RWPE2 (cell line): ENCODE measurements at places on chromosomes 5 and 9.
A peak's percentile ranks its signal among the peaks of the same experiment; 100 is the strongest.

DNA sequence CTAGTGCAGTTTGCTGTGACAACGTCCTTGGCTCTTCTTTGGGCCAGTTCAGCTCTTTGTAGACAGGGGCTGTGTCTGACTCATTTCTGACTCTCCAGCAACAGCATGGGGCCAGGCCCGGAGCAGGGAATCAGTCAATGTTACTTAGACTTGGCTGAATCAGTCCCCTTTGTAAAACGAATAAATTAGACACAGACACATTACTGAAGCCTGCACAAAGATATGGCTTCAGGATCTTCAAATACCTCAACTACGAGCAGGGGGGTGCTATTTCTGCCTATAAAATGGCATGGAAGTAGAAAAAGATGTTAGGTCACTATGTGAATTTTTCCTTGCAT, 204.7 kb downstream of the TTLL11 start:
- DNase-seq = no peak

DNA sequence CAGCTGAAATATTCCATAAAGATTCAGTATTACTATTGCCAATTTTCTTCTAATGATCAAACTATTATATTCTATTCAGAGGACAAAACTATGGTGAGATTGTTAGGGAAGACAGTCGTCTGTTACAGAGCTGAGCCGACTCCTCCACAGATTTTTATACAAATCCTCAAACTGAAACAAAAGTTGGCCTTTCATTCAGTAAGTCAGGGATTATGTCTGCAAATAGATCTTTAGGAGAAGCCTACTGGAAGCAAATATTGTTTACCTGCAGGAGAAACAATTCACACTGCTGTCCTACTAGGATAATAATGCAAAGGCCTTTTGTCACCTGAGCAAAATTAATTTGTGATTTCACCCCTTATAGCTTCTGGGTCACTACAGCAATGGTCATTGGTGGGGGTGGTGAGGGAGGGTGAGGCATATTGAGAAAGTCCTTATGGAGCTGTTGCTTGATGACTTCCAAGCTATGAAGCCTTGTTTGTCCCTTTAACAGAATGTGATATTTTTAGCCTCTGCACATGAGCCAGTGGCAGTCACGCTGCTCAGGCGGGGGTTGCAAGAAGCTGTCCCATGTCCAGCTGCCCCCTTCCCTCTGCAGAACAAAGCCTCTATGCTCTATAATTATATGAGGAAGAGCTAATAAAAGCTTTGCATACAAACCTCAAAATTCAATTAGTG, 200.5 kb upstream of the KLF9 start:
- DNase-seq = no peak

- DNase-seq = no peak
Measured at GRCh38 chr5:11387382-11387781, 516.9 kb downstream of the CTNND2 start.

GRCh38 chr9:116952436-116952810, 265.3 kb downstream of the TRIM32 start:
- DNase-seq = no peak

DNA sequence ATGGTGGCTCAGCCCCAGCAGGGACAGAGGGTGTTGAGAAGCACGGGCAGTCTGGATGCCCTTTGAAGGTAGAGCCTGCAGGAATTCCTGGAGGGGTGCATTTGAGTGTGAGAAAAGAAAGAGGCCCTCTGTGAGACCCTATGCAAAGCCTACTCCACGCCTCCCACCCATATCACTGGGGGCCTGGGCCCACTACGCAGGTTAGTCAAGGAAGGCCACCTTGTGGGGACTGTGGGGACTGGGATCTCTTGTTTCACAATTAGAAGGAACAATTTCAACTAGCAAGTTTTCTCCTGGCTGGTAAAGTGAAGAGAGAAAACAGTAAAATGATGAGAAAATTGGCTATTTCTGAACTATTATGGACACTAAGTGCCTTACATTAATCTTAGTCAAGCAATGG, 486.2 kb upstream of the DAP start:
- no peak for DNase-seq

- no peak for DNase-seq
Measured at GRCh38 chr9:111598733-111599091, 735 bp downstream of the PTGR1 start.

GRCh38 chr5:168947212-168947868, 353.6 kb downstream of the SLIT3 start:
- peak; percentile 51 for DNase-seq

DNA sequence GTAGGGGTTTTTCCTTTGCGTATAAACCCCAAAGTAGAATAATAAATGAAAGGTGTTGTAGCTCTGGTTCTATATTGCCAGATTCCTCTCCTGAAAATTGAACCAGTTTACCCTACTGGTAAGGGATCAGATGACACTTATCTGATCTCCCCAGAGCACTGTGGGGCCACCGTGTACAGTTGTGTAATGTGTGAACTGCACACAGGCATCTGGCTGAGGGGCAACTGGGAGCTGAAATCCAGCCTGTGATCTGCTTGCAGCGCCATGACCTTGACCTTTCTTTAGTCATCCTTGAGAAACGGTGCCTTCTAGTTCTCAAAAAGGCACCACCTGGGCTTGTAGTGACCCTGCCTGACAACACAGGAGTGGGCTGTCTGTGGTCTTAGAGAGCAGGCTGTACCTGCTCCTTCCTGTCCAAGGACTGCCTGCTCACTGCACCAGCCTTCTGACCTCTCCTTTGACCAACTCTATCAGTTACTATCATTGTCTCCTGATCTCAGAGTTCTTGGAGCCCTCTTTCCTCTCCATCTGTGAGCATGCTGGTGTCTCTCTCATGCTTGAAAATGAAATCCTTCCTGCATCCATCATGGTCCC, 40.2 kb downstream of the PDE6A start:
- DNase-seq = no peak

DNA sequence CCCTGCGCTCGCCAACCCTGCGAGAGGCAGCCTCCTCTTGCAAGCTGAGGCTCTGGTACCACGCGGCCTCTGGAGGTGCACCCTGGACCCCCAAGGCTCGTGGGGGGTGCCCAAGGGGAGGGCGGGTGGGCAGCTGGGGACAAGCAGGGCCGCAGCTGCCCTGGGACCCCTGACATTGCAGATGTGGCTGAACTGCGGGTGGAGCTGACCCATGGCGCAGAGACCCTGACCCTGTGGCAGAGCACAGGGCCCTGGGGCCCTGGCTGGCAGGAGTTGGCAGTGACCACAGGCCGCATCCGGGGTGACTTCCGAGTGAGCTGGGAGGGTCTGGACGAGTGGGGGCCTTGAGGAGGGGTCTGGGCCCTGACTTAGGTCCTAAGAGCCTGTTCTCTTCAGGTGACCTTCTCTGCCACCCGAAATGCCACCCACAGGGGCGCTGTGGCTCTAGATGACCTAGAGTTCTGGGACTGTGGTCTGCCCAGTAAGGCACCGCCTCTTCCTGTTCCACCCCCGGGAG, 1.5 kb downstream of the MAMDC4 start:
- no peak for DNase-seq

- no peak for DNase-seq
Measured at GRCh38 chr9:83220730-83221129, 157.8 kb upstream of the RASEF start.

- DNase-seq = no peak
Measured at GRCh38 chr5:88683506-88684135, 199.4 kb downstream of the MEF2C start.

DNA sequence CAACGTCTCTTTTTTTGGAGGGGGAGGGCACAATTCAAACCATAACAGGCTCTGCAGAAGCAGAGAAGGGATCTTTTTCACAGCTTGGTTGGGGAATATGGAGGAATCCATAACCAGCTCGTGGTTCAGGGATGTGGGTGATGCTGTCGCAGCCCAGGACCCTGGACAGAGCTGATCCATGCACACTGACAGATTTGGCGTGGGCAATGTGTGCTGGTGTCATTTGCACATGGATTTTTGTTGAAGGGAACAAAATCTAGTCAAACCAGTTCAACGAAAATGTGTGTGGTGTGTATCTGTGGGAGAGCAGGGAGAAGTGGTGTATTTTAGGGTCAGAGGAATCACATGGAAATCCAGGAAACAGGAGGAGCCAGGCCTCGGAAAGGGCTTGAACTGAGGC, 4.2 kb downstream of the DOCK2 start:
- DNase-seq = no peak

- DNase-seq = no peak
Measured at GRCh38 chr5:79983618-79984017, 7.4 kb downstream of the MTX3 start.

DNA sequence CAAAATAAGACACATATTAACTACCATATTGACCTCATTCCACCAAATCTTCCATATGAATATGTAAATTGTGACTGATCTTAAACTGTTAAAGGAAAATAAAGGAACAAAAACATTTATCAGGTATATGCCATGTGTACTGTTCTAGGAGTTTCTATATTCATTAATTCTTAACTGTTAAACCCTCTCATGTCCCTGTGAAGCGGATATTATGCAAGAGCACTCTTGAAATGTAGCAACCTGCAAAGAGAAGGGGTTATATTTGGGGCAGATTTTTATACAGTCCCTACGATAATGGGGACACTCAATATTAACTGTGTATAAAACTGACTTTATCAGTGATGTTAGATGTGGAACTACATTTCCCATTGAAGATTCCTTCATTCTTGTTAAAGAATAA, 184.9 kb upstream of the OR13F1 start:
- DNase-seq = no peak

GRCh38 chr5:146799231-146799630, 79.3 kb downstream of the PPP2R2B start:
- DNase-seq = no peak

DNA sequence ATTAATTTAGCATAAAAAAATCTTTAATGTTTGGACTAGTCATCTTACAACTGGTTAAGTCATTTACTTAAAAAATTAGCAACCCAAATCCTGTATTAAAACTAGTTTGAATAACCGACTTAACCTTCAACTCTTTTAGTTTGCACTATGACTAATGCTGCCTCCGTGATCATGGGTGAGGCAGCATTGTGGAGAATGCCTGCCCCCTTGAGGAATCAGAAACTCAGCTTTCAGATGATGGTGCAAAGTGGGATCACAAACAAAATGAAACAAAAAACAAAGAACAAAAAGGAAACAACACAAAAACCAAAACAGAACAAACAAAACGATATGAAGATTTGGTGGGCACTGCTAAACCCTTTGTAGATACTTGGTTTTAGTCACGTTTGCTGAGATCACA, 127.0 kb upstream of the PALM2AKAP2 start:
- no peak for DNase-seq

DNA sequence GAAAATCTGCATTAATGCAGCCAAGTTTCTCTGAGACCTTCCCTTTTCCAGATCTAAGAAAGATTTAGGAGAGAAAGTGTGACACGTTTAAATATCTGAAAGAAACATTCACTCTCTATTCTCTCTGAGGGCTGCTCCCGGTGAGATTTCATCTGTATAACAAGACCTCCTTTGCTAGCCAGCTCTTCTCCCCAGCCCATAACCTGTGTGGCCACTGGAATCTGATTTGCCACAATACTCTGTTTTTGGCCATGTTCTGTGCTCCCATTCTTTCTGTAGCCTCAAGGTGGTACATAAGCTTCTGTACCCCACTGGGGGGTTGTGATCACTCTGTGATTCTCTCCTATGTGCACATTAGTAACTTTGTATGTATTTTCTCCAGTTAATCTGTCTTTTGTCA, 291.0 kb upstream of the SEMA6A start:
- DNase-seq = no peak

GRCh38 chr9:125147401-125147951, 4.1 kb upstream of the SCAI start:
- no peak for DNase-seq

DNA sequence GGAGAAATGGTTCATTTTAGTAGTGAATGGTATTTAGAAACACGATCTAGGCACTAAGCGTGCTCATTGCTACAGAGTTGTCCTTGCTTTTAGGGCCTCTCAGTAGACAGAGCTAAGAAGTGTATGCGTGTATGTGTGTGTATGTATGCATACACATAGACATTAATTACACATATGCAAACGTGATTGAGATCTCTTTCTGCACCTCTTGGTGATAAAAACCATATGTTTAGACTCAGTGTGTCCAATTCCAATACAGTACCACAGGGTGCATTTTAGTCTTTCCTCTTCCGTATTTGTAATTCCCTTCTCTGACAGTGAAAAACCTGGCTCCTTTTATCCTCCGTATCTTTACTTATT, 13.1 kb downstream of the TRIO start:
- no peak for DNase-seq

- no peak for DNase-seq
Measured at GRCh38 chr9:35685506-35685905, 4.2 kb downstream of the TPM2 start.

GRCh38 chr9:69093471-69094103, 58.0 kb downstream of the FXN start:
- no peak for DNase-seq

DNA sequence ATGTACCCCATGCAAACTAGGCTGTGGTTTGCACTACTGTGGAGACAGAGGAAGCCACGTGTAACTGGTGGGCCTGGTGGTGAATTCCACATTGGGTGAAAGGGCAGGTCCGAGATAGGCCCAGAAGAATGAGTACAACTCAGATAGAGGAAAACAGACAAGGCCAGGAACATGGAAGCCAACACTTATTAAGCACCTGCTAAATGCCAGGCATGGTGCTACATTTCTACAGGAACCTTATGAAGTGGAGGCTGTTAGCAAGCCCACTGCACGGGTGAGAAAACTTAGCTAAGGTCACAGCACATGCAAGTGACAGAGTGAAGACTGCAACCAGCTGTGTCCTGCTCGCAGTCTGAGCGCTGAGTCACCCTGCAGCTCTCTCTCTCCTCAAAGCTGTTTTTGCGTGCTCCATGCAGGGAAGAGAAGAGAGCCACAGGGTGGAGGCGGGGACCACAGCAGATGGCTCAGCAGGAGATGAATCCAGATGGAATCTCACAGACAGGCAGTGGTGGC, 65.5 kb upstream of the SPTLC1 start:
- DNase-seq = no peak

GRCh38 chr5:147733075-147733474, 49.5 kb downstream of the JAKMIP2 start:
- DNase-seq = no peak

- DNase-seq = no peak
Measured at GRCh38 chr9:34070606-34071324, 22.1 kb upstream of the UBAP2 start.
